ENCODE measurements at places on chromosomes 5 and 9. TPM values are rescaled to one million over a fixed set of nuclear protein-coding genes. Genes with fewer than 3 reads are reported as not detected.

DNA sequence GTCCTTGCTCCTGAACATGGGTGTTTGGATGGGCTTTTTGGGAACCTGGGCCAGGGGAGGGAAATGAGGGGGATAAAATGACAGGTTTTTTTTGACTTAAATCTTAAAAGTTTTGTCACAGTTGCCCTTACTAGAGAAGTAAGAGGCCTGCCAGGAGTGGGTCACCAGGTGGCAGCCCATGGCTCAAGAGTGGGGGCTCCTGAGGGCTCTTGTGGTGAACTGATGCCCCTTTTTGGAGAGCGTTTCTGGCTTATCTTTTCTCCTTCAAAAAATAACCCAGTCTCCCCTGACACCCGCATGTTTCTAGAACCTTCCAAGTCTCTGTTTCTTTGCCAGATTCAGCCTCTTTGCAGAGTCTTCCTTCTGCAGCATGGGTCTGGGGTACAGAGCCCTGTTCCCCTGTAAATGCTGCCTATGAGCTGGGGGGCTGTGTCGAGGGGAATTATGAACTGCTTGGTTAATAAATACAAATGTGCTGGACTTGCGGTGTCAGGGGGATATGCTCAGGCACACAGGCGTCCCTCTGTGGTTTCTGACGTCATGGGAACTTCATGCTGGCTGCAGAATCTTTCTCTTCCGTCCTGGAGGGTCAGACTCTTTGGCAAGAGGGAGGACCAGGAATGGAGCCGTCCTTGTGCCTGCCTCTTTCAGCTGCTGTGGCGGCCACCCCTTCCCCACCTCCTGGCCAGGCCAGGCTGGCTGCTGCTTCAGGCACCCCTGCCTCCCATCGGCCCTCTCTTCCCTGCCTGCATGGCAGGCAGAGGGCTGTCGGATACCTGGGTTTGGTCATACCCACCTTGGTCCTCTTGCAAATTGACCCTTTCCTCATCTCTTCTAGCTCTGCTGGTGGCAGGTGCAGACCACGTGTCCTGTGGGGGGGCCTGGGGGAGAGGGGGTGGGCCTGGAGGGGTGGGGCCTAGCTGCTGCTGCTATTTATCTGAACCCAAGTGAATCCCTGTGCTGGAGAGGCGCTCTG, 30.1 kb downstream of the PTPA start:
- DNase-seq: peak; percentile 71

DNA sequence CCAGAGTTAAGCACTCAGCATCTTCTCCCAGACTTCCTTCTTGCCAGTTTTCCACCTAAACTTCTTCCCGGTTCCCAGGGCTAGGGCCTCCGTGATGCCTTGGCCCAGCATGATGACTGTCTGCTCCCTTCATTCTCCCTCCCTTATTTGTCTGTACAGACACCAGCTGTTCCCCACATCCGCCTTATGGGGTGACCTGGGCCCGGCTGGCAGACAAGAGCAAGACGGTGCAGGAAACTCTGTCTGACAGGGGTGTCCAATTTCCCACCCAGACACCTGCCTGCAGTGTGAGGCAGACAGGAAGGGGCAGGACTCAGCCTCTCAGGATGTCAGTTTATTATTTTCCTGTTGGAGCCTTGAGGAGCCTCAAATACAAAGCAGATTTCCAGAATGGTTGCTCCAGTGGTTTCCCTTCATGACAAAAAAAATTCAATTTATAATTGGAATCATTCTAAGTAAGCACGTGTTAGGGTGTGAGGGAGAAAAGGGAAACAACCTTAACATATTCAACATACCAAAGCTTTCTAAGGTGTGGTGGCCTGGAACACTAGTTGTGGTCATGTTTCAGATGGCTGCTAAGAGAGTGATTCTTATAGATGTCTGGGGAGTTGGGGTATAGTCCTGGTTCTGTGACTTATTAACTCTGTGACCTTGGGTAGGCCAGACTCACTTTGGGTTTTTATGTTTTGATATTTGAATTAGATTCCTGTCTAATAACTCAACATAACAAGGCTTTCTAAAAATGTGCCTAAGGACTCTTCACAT, 234.5 kb downstream of the PAPPA start:
- DNase-seq: no peak

MRPS27 gene
- total RNA-seq: 45.5 TPM

BTNL3 gene
- total RNA-seq: not detected

MUSK gene
- total RNA-seq: not detected

GRCh38 chr5:134917070-134917815, 12.3 kb downstream of the PCBD2 start:
- DNase-seq: no peak

GRCh38 chr5:28516722-28517121, 1478.3 kb upstream of the CDH9 start:
- DNase-seq: no peak
